ENCODE measurements at places on chromosomes 7 and 10. TPM values are rescaled to one million over a fixed set of nuclear protein-coding genes. Genes with fewer than 3 reads are reported as not detected.

Gene CALHM3
- polyA plus RNA-seq, result not detected

Gene MYL7
- 2.4 TPM for polyA plus RNA-seq

Gene NYAP1
- polyA plus RNA-seq, result not detected

Gene CDC14C
- not detected for polyA plus RNA-seq

Gene UNCX
- polyA plus RNA-seq, result not detected

Gene TAS2R4
- polyA plus RNA-seq, result 1.1 TPM

Gene ELMO1
- polyA plus RNA-seq, result 131 TPM

All from Purkinje cell (primary cell).